T-helper 1 cell treated with Interleukin-12 subunit alpha and Interleukin-12 subunit beta and Interleukin-4 antibody, amounts not matched to agents 30 ng/mL and 1 ng/mL, for 36 hours (primary cell): ENCODE measurements at places on chromosomes 2 and 18. TPM values are rescaled to one million over a fixed set of nuclear protein-coding genes. Genes with fewer than 3 reads are reported as not detected.

TSHZ1 gene
- total RNA-seq, result 14.9 and 15.5 TPM in 2 replicates

METAP1D gene
- total RNA-seq, result 4.0 and 5.0 TPM in 2 replicates

KCNG2 gene
- total RNA-seq, result not detected in 2 replicates

ACVR1 gene
- total RNA-seq, result 38.5 and 41.3 TPM in 2 replicates

SCYGR4 gene
- total RNA-seq, result not detected in 2 replicates

ATP6V1B1 gene
- total RNA-seq, result not detected in 2 replicates

ATOH8 gene
- total RNA-seq, result 1.8 and 2.1 TPM in 2 replicates

TRIM43 gene
- not detected in 2 replicates for total RNA-seq

C2orf92 gene
- 12.4 and 15.6 TPM in 2 replicates for total RNA-seq

SIX3 gene
- not detected in 2 replicates for total RNA-seq

TCF23 gene
- total RNA-seq, result 0.05 TPM in 2 replicates

BOK gene
- total RNA-seq, result 0.07 TPM in 2 replicates

IMP4 gene
- total RNA-seq, result 79.3 and 86.2 TPM in 2 replicates

PDCL3 gene
- 35.0 and 35.3 TPM in 2 replicates for total RNA-seq

ARHGAP15 gene
- total RNA-seq, result 178 and 182 TPM in 2 replicates

NEU2 gene
- not detected in 2 replicates for total RNA-seq

DCDC2C gene
- total RNA-seq, result not detected in 2 replicates
